Psoas muscle (tissue), 8 donors: ENCODE measurements at places on chromosomes 6 and 20. TPM values are rescaled to one million over a fixed set of nuclear protein-coding genes. Genes with fewer than 3 reads are reported as not detected.

GRCh38 chr6:154615483-154616025 lies 105.1 kb upstream of the CNKSR3 start:
- peak; percentile 60 for DNase-seq

- DNase-seq, result no peak
Observed at GRCh38 chr6:20034408-20034769, 177.9 kb downstream of the MBOAT1 start.

GNRH2 gene
- total RNA-seq, result not detected

TAGAP gene
- total RNA-seq, result 0.75 TPM

TP53RK gene
- 5.8 TPM for total RNA-seq

GRCh38 chr20:16097788-16098187 lies 475.5 kb downstream of the KIF16B start:
- DNase-seq, result no peak

NXT1 gene
- 12.0 TPM for total RNA-seq

- no peak for DNase-seq
Observed at GRCh38 chr20:61937963-61938838, 127.5 kb downstream of the TAF4 start.
